ENCODE measurements at places on chromosomes 11 and 22.
A peak's percentile ranks its signal among the peaks of the same experiment; 100 is the strongest.

DNA sequence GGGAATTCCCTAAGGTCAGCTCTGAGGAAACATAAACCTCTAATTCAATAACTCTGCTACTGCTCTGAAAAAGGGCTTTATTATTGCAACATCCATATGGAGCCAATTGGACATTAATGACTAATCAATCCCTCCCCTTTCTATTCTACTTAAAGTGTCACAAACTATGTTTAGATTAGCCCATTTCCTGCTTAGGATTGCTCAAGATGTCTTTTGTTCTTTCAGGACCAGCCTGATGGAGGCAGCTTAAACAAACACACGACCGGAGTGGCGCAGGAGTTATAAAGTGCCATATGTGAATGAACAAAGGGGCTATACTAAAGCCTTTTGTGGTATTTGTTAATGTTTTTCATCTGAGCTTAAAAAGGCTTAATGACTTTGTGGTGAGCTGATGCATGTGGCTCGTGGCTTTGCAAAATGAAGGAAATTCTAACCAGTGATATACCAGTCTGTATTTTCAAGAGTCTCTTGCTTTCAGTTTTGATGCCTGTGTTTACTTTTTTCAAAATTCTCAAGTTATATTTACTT is 354.4 kb downstream of the SOX6 start:
- DNase-seq, result peak; percentile 95

- DNase-seq, result no peak
Observed at GRCh38 chr22:49598338-49598737, 229.3 kb downstream of the BRD1 start.

GRCh38 chr11:18721561-18722292 is 4.3 kb downstream of the IGSF22 start:
- peak; percentile 52 for DNase-seq

DNA sequence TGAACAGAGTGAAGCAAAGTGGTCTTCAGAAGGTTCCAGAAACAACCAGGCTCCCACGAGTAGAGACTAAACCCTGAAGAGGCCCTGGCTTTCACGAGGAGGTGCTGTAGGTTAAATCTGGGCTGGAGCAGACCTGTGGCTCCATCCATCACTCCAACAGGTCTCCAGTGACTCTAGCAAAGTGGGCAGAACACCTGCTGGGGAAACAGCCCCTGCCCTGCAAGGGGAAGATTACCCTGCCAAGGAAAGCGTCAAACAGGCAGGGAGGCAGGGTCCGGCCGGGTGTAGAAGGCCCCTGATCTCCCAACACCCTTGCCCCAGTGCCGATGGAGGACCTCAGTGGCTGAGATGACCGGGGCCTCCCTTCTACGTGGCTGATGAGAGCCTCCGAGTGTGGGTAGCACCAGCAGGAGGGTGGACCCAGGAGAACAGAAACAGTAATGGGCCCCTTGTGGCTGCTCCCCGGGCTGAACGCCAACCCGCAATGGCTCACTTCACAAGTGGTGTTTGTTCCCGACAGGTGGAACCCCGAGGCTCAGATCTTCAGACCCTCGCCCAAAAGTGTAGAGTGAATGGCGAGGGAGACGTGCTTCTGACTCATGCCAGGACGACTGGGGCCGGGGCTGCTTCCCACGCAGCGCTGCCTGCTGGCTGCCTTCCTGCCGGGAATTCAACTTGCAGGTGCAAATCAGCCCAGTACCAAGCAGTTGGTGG is 112.0 kb downstream of the SHANK2 start:
- DNase-seq, result no peak

DNA sequence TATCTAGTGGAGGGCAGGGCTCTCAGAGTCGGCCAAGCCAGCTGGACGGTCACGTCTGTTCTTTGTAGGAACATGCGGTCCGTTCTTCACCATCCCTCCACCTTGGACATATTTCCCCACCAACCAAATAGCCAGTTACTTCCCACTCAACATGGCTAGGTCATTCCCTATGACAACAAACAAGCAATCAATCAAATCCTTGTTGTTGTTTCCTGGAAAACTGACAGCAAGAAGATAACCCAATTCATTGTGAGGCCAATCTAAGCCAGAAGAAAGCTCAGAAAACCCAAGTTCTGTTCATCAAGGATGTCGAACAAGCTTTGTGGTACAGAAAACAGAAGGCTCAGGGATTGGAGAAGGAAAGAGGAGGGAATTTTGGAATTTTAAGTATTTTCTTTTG is 10.9 kb downstream of the PLAAT5 start:
- DNase-seq, result no peak

Data from cardiac fibroblast (primary cell).